ENCODE measurements at places on chromosomes 5 and 9.

GRCh38 chr5:62030326-62030725 lies 275.7 kb upstream of the KIF2A start:
- DNase-seq = no peak

GRCh38 chr9:1880038-1880565 lies 135.0 kb upstream of the SMARCA2 start:
- no peak for DNase-seq

- DNase-seq = no peak
Measured at GRCh38 chr9:113524468-113524867, 60.9 kb downstream of the RGS3 start.

DNA sequence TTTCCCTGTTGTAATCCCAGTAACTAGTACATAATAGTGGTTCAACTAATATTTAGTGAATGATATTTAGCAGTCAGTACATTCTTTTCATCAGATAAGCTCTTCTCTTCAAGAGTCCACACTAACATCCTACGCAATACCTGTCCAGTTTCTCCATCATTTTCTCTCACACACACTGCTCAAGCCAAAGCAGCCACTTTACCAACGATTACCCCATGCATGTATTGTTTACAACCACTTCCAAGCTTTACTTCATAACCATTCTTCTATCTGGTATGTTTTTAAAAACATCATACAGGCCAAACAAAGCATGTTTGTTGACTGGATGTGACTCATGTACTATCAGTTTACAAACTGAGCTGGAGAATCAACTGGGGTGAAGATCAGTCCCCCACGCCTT lies 7.3 kb downstream of the UBTD2 start:
- no peak for DNase-seq

GRCh38 chr9:138097501-138097991 lies 220.0 kb downstream of the CACNA1B start:
- DNase-seq = no peak

- DNase-seq = no peak
Measured at GRCh38 chr5:35303152-35303551, 72.9 kb upstream of the PRLR start.

DNA sequence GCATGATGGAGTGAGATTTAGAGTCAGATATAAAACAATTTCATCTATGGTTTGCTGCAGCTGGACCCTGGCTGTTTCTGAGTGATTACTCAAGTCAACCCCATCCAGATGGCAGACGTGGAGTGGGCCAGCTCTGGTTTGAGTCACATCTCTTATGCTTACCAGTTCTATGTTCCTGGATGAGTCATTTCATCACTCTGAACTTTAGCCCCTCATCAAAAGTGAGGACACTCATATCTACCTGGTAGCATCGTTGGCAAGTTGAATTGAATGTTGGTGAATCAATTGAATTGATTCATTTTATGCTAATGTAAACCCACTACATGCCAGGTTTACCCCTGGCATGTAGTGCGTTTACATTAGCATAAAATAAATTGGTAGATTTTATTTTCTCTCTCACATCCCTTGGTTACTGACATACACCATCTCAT lies 176.4 kb downstream of the FGF18 start:
- DNase-seq = no peak

DNA sequence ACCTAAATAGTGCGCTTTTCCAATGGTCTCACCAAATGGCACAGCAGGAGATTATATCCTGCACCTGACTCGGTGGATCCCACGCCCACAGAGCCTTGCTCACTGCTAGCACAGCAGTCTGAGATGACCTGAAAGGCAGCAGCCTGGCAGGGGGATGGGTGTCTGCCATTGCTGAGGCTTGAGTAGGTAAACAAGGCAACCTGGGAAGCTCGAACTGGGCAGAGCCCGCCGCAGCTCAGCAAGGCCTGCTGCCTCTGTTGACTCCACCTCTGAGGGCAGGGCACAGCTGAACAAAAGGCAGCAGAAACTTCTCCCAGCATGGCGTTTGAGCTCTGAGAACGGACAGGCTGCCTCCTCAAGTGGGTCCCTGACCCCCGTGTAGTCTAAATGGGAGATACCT lies 18.1 kb upstream of the ABLIM3 start:
- no peak for DNase-seq

- no peak for DNase-seq
Measured at GRCh38 chr5:148746826-148747535, 79.4 kb upstream of the ADRB2 start.

Measured in esophagus squamous epithelium (tissue), 5 donors.